ENCODE measurements at places on chromosomes 3 and 15.

GRCh38 chr3:32596909-32597369 lies 26.3 kb upstream of the DYNC1LI1 start:
- DNase-seq: no peak

- DNase-seq: no peak
These were observed 88.6 kb upstream of the HERC1 start for GRCh38 chr15:63922261-63922904.

- no peak for DNase-seq
These were observed 31.0 kb upstream of the ADAMTS17 start for GRCh38 chr15:100372739-100373119.

- peak; percentile 38 for DNase-seq
These were observed 446.6 kb upstream of the BCHE start for GRCh38 chr3:166283840-166284239.

GRCh38 chr15:68098465-68098864 lies 44.4 kb downstream of the PIAS1 start:
- DNase-seq: no peak

DNA sequence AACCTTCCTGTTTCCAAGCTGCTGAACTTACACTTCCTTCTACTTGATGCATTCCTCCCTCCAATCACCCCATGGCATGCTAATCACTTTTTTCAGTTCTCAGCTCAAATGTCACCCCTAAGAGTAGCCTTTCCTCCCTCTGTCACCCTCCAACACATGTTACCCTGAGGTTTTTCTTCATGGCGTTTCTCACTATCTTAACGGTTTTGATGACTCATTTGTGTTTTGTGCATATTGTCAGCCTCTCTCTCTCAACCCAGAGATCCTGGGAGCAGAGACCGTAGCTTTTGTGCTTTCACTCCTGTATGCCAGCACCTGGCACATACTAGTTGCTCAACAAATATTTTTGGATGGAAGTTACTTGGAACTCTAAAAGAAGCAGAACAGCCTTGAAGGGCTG lies 24.5 kb downstream of the LRRC3B start:
- DNase-seq: no peak

DNA sequence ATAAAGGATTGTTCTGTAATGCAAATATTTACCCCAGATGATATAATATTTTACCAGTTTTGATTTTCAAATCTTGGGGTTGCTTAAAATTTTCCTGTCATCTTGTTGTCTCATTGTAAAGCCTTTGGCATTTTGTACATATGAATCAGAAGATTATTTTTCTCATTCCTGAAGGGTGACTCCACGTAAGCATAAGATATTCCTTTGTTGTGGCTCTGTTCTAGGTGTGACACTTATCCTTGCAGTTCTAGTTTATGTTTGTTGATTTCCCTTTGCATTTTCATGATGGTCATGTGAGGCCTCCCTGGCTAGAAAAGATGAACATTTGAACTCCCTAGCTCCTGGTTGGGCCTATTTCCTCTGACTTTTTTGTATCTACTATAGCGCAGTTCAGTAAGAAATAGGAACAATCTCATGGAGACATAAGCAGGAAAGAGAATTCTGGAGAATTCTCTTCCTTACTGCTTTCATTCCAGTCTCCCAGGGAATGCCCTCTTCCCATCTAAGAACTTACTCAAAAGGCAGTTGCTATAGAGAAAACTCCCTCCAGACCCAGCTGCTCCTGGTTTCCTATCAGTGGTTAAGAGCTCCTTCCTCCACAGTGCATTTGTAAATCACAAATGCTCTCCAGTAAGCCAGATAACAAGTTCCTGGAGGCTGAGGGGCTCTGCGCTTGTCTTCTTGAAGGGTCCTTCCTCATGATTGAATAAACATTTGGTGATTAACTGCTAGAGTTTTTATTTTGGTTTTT lies 124.7 kb downstream of the WNT5A start:
- DNase-seq: no peak

- peak; percentile 77 for DNase-seq
These were observed 27.4 kb upstream of the HDAC11 start for GRCh38 chr3:13452490-13453335.

DNA sequence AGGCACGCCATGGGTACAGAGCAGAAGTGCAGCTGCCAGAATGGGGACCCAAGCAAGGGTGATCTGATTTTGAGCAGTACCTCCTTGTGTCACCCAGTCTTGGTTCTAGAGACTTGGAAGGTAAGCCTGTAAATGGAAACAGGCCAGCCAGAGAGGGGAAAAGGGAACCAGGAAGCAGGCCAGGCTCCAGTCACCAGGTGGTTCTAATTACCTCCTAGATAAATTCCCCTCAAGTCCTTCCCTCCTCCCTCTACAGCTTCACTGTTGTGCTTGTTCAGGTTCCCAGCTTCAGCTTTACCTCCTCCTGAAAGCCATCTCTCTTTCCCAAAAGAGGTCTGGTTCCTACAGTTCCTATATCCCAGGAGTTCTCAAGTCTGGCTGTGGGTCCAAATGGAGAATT lies 58.8 kb upstream of the SLC7A14 start:
- no peak for DNase-seq

DNA sequence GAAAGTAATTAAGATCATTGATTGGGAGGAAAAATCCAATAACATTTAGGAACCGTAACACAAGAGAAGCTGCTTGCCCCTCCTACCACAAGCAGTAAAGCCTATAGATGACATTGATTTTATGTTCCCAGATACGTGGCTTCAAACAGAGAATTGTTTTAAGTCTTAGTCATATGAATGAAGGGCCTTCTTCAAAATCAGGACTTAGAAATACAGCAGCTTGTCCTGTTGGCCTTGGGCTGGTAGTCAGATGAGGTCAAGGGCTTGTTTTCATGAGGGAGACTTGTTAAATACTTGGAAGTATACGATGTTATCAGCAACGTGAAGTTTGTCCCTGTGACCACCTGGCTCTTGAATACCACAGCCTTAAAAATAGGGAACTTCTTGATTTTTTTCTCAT lies 114.4 kb downstream of the VGLL4 start:
- no peak for DNase-seq

GRCh38 chr3:159830523-159831154 lies 158.0 kb upstream of the IL12A start:
- no peak for DNase-seq

DNA sequence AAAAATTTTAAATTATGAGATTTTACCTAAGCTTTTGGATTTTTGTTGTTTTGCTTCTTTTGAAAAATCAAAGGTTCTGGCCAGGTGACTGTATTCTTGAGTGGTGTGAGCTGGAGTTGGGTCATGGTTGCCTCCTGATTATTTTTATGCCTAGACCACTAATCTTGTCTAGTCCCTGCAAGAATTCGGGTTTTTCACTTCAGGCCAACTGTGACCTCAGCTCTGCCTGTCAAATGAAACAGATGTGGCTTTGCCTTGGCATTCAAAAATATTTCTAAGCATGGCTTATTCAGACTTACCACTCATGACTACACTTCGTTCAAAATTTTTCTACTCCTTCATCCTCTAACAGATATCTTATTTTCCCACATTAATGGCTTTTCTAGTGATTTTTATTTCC lies 25.4 kb upstream of the CDV3 start:
- no peak for DNase-seq

DNA sequence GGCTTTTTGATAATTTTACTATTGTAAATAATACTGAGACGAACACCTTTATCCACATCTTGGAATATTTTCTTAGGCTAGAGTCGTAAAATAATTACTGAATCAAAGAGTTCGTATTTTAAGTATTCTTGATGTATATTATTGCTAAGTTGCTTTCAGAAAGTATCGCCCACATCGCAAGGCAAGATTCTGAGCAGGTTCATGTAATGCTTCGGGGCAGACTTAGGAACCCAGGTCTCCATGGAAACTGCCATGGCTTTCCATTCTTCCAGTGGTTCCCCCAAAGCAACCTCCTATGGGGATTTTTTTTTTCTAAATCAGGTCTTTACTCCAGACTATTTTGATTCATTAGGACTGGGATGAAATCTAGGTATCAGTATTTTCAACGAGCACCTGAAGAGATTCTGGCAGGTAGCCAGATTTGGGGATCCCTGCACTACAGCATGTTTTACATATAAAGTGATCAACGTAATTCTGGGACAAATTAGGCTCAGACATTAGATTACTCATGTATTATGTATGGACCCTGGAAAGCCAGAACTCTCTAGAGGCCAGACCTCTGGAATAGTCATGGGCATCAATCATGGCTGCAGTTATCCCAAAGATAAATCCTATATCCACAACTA lies 86.5 kb downstream of the B3GNT5 start:
- DNase-seq: no peak

DNA sequence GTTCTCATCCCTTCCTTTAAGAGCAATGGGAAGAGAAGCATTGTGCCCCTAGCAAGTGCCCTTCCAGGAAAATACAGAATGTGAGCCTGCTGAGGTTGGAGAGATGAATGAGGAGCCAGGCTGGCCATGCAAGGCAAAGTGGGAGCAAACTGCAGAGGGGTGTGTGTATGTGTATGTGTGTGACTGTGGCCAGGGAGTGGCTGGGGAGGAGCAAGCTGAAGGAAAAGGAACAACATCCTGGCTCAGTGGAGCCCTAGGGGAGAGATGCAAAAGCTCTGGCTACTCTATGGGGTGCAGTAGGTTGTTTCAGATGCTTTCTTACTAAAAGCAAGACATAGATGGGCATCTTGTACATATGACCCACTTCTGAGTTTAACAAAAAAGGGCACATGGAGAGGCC lies 20.6 kb downstream of the FOXP1 start:
- no peak for DNase-seq

DNA sequence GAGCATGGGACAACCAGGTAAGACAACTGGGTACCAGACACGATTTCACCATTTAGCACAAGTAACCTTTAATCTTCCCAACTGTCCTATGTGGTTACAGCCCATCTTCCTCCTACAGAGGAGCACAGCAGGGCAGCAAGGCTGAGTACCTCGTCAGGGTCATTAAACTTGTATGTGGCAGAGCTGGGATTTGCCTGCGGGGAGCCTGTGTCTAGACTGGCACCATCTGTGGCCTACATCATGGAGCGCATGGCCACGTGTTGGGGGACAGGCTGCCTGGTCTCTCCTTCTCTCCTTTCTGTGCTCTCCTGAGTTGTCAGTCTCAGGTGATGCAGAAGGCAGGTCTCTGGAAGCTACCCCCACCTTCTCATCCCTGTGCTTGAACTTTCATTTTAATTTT lies 32.2 kb downstream of the GOLGA6A start:
- DNase-seq: no peak

GRCh38 chr3:31331278-31331677 lies 201.4 kb upstream of the STT3B start:
- DNase-seq: no peak

GRCh38 chr3:196388956-196389355 lies 43.3 kb downstream of the UBXN7 start:
- DNase-seq: no peak

GRCh38 chr3:143330296-143330868 lies 210.8 kb downstream of the CHST2 start:
- peak; percentile 31 for DNase-seq

- no peak for DNase-seq
These were observed 123.3 kb upstream of the GBE1 start for GRCh38 chr3:81884791-81885190.

DNA sequence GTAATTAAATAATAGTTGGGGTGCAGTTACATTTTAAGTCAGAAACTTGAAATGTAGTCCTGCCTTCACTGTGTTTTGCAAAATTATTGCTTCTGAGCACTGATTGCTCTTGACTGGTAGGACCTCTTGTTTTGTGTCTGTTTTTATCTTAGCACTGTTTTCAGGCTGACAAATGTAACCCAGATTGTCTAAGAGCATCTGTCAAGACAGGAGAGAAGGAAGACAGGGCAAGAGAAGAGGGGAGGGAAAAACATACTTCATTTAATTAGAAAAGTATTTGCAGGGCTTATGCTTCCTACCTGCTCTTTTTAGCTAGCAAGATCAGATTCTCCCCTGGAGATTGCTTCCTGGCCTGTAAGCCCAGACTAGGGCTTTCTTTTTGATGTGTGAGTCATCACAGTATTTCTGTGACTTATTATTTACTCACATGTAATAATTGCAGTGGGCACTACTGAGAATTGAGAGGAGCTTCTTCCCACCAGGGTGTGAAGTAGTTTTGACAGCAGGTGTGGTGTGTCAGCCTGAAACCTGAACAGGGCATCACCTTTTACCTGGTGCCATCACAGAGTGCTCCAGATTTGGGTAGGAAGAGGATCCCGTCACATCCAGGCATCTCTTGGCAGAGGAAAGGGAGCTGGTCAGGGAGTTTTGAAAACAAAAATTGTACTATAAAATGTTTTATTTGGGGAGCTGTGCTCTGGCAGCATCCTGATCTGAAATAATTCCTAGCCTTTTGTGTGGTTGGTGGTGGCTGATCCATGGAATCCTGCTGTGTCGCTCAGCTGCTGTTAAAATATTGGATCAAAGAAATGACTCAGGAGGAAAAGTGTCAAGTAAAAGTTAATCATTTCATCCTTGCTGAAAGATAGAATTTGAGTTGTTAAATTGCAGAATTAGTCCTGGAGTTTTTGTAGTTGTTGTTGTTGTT lies 98.2 kb downstream of the TMEM108 start:
- DNase-seq: no peak

DNA sequence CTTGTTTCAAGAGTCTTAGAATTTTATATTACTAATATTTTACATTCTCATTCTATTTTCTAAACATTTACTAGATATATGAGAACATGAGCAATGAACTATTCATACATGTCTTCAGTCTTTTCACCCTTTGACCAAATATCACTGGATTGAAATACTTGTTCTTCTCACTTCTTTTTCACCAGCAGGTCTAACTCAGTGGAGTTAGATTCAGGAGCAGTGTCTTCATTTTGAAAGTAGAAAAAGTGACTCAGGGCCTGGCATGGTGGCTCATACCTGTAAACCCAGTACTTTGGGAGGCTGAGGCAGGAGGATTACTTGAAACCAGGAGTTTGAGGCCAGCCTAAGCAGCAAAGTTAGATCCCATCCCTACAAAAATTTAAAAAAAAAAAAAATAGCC lies 70.8 kb downstream of the USP13 start:
- DNase-seq: no peak

GRCh38 chr3:64728994-64729393 lies 41.2 kb upstream of the ADAMTS9 start:
- no peak for DNase-seq

DNA sequence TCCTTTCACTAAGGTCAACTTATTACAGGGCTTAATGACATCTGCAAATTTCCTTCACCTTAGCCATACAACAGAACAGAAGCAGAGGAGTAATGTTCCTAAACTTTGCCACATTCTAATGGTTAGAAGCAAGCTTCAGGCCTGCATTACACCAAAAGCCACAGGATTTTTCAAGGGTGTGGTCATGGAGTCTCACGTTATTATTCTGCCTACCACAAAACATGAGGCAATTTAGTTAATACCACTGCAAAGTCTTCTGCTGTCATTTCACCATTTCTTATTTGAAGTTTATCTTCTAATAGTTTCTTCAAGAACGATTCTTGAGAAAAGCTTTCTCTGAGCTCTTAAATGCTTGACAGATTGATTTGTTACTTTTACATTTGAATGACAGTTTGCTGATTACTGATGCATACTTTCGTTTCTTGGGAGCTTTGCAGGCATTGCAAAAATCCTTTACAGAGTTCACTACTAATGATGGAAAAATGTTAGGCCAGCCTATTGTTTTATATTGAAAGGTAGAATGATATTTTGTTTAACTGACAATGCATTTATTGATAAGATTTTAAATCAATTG lies 1257.1 kb downstream of the NSUN3 start:
- DNase-seq: no peak
